ENCODE measurements at places on chromosomes 3 and 15.

- no peak for DNase-seq
Observed at GRCh38 chr3:155512867-155513261, 219.4 kb upstream of the STRIT1 start.

DNA sequence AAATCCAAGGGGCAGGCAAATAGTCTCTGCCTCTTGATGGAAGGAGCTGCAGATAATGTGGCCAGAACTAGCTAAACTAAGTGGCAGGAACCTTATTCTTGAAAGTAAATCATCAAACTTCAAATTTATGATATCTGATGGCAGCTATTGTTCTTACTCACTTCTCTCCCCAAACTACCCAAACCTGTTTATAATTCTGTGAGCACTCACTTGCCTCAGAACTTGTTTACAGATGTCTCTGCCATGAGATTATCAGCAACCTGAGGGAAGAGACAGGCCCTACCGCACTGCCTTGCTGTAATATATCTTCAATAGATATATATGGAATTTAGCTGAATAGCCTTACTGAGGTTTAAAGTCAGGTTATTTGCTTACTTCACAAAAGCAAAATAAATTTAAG is 2.2 kb upstream of the B3GALNT1 start:
- DNase-seq: no peak

GRCh38 chr3:48614044-48614443 is 4.6 kb upstream of the UQCRC1 start:
- DNase-seq: no peak

DNA sequence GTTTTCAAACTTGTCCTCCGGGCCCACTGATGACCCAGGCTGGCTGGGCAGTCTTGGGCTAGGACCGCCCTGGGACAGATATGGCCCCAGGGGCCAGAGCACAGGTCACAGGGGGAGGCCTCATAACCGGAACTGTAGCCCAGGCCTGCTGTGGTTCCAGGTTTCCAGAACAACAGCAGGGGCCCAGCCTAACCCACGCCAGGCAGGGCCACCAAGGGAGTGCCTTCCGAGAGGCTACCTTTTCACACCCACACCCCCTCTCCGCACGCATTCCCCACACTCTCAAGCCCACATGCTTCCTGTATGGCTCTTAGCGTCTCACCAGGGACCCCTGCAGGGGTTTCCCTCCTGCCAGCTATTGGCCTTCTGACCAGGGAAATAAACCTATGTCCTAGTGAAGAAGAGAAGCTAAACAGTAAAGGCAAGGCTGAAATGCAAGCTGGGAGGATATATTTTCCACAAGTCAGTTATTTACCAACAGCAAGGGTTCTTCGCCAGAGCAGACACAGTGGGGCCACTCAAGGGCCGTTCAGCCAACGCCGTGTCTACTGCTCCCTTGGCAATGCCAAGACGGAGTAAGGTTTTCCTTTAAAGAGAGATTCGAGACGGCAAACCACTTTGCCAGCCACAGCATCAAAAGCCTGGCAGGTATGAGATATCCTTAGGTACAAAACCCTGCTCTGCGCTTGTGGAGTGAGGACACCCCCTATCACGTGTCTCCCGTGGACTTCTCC is 135.1 kb downstream of the ATP10A start:
- DNase-seq: no peak

DNA sequence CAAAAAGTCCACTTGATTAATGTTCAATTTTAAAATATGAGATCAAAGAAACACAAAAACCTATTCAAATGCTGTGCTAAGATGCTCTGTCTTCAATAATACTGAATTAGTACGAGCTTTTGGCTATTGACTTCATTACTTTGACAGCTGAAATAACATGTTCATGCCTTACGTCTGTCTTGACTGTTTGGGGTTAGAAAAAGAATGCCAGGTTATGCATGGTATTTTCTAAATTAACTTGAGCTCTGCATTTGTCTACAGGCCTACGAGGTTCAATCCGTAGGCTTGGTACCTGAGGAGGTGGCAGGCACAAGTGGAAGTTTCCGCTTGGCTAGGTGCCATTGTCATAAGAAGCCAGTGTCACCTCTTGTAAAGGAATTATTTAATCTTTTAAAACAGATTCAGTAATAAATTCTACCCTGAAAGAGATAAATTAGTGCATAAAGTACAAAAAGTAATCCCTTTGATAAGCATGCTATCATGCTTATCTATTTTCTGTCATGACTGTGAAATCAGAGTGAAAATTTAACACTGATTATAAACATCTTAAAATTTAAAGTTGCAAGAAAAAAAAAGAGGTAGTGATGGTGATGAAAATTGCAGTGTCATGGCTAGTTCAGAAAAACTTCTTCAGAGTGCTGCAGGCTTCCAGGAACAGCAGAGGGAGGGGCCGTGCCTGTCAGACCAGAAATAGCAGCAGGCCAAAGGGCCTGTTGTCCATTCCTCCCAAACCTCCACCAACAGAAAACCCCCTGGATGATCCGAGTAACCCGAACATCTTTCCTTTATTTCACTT is 115.7 kb downstream of the ARRDC4 start:
- no peak for DNase-seq

- DNase-seq: no peak
Observed at GRCh38 chr3:161796780-161797179, 300.2 kb downstream of the OTOL1 start.

DNA sequence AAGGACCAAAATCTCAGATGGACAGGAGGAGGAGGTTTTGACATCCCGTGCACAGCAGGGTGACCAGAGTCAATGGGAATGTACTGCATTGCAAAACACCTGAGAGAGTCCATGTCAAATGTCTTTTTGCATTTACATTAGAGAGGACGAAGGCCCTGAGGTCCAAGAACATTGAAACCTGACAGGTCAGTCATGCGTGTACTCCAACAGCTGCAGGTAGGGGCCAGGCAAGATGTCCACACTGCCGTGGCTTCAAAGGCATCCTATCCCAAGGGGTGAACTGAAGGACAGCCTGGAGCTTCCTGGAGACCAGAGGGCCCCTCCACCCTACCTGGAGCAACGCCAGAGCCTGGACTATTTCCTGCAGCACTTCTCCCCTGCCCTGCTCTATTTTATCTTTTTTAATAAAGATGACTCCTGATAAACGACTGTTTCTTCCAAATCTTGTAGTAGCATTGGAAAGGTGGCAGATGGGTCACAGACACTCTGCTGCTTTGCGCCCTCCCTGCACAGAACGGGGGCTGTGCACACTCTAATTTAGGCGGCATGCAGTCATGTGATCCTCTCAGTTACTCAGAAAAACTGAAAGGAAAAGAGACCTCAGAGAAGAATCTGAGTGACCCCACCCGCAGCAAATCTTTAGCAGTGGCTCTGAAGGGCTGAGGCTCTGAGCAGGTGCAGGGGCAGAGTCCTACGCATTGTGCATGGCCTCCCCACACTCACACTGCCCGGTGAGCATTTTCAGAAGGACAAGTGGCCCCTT is 68.2 kb downstream of the HMCES start:
- DNase-seq: no peak

GRCh38 chr3:164360738-164361406 is 717.4 kb downstream of the SI start:
- no peak for DNase-seq

DNA sequence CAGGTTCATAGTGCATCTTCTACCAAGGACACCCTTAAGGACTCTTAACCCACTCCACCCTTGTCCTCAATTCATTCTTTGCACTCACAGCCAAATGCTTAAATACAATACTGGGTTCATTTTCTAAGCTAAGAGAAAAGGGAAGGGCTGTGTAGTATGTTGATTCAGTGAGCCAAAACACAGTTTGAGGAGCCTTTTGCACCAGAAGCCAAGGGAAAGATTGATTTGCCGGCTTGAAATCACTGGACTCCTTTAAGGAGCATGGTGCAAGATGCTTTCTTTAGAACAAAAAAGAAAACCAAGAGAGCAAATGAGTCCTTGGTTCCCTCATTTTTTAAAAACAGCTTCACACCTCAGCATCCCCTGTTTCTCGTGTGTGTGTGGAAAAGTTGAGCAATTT is 47.8 kb downstream of the BOC start:
- DNase-seq: no peak

DNA sequence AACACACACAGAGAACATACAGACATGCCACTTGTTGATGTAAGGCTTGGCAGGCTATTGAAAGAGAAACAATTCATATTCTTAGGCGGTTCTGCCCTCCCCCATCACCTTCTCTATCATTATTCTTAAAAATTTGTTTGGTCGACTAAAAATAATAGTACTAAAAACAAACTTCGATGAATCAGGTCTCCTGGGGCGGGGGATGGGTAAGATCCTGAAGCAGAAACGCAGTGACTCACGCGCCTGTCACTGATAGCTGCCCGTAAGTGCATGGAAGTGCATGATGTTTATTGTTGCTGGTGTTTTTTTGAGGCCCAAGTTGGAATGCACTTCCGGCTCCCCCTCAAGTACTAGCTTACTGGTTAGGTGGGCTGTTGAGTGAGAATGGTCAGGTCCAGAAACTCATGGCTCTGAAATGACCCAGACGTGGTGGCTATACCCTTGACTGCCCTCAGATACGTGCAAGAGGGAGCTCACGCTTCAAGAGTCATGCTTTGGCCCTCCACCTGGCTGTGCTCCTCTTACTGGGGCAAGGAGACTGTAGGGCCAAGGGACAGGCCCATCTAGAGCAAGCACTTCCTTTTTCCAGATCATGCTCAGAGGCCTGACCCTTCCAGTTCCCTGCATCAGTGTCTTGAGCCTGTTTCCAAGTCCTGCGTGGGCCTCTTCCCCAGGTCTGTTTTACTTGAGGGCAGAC is 10.9 kb downstream of the SMAD3 start:
- DNase-seq: no peak

DNA sequence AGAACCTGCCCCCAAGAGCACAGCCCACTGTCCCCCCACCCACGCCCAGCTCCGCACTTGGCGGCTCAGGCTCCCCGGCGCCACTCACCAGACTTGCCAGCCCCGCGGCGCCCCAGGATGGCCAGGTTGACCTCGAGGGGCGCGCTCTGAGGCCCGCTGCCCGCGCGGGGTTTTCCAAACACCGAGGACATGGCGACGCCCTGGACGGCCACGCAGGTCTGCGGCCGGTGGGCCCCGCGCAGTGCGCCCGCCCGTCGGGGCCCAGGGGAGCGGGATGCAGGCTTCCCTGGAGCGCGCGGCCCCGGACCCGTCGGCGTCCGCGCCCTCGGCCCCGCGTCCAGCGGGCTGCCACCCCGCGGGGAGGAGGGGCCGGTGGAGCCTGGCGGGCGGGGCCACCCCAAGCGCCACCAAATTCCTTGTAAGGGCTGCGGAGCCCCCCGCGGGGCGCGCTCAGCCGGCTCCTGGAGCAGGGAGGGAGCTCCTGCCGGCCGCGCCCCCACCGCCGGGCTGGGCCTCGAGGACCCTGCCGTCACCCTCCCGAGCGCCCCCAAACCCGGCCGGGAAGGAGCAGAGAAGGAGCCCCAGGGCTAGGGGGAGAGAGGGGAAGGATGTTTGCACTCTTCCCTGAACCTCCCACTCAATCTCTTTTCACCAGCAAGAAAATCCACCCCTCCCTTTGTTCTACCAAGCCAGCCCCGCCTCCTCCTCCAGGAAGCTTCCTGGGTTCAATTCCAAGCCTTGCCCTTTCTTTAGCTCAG is at the start of gene RASL12:
Gene RASL12, minus strand, starts transcription at position 347 of the 758 bp plus-strand sequence. Its CDS starts 156 bp downstream, at position 191.
- no peak for DNase-seq

- DNase-seq: no peak
Observed at GRCh38 chr3:136909187-136909586, 47.2 kb downstream of the NCK1 start.

DNA sequence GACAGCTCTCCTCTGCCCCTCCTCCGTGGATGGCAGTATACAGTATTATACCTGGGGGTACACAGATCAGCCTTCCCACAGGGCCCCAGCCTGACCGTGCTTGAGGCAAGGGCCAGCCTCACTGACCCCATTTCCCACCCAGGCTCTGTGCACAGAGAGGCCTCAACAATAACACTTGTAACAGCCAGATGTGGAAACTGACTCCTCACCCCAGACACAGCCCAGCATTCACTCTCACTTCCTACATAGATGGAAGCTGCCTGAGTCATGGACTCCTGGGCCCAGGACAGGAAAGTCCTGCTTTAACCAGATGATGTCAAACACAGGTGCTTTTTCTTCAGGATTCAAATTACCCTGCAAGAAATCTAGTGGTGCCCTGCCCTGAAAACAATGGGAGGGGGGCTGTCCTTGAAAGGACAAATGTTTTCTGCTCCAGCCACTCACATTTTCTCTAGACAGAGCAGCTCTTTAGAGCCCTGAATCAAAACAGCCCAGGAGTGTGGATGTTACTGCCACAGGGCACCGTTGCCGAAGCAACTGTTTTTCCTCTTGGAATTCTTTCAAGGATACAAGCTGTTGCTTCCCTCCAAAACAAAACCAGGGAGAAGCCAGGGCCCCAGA is 16.4 kb downstream of the CCDC12 start:
- no peak for DNase-seq

DNA sequence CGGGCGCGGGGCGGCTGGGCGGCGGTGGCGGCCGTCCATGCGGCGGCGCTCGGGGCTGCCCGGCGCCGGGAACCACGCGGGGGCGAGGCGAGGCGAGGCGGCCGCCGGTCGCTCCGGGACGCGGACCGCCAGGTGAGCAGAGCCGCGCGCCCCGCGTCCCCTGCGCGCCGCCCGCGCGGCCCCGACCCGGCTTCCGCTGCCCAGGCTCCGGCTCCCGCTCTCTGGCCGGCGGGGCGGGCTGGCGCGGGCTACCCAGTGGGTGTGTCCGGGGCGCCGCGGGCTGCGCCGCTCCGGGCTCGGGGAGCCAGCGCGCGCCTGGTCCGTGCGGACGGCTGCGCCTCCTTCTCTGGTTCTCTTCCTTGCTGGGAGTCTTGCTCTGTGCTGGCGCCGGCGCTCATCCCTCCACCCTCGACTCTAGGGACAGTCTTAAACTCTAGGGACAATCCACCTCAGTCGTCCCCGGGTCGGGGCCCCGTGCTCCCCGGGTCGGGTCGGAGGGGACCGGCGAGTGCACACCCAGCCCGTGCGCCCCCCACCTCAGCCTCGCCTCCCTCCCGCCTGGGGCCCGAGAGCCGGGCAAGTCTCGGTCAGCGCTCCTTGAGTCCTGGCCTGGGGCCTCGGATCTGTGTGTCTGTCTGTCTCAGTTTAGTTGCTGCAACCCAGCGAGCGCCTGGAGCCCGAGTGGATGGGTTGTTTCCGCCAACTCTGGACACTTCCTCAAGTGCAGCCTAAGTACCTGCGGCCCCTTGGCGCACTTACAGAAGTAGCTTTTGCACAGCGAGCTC is 488 bp downstream of the THSD4 start:
- DNase-seq: no peak

DNA sequence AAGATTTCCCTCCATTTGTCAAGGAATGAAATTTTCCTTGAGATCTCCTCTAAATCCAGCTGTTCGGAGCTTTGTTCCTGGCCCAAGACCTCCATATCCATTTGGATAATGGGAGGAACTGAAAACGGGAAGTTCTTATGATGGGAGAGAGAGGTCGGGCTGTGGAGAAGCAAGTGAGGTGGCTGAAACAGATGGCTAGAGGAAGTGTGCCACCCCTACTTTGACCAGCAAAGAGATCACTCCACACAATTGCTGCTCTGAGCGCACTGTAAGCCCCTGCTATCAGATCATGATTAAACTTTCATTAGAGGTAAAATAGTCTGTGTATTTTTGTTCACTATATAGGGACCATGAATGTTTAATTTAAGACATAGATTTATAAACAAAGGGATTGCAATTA is at the start of gene MINDY4B:
Gene MINDY4B, minus strand, starts transcription at position 101 of the 400 bp plus-strand sequence. Its CDS starts 0 bp downstream, at position 101.
- no peak for DNase-seq
